ENCODE measurements at places on chromosomes 6 and 20.

GRCh38 chr6:162854228-162854627 is 126.5 kb downstream of the PACRG start:
- no peak for DNase-seq

DNA sequence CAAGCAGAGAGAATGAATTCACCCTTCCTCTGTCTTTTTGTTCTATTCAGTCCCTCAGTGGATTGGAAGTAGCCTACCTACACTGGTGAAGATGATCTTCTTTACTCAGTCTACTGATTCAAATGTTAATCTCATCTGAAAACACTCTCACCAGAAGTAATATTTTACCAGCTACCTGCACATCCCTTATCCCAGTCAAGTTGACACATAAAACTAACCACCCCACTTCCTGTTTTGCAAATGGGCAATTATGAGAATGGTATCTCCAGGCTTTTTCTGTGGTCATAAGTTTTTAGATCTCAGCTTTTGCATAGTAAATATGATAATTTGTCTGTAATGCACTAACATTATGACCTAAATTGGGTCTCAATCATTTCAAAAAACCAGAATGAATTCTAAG is 228.8 kb upstream of the ECI2 start:
- DNase-seq = no peak

DNA sequence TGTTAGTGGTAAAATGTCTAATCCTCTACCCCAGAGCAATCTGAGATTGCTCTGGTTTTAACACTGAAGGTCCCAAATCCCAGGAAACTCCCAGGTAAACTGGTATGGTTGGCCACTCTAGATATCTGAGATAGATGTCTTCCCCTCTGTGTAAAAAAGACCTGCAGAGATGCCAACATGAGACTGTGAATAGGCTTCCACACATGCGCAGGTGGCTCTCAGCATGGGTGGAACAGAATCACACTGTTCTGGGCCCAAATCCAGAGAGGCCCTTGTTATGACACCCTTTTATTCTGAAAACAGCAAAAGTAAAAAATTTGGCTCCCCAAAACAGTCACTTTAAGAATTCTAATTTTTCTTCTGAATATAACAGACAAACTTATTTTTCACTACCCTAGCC is 88.7 kb upstream of the BMP5 start:
- no peak for DNase-seq

DNA sequence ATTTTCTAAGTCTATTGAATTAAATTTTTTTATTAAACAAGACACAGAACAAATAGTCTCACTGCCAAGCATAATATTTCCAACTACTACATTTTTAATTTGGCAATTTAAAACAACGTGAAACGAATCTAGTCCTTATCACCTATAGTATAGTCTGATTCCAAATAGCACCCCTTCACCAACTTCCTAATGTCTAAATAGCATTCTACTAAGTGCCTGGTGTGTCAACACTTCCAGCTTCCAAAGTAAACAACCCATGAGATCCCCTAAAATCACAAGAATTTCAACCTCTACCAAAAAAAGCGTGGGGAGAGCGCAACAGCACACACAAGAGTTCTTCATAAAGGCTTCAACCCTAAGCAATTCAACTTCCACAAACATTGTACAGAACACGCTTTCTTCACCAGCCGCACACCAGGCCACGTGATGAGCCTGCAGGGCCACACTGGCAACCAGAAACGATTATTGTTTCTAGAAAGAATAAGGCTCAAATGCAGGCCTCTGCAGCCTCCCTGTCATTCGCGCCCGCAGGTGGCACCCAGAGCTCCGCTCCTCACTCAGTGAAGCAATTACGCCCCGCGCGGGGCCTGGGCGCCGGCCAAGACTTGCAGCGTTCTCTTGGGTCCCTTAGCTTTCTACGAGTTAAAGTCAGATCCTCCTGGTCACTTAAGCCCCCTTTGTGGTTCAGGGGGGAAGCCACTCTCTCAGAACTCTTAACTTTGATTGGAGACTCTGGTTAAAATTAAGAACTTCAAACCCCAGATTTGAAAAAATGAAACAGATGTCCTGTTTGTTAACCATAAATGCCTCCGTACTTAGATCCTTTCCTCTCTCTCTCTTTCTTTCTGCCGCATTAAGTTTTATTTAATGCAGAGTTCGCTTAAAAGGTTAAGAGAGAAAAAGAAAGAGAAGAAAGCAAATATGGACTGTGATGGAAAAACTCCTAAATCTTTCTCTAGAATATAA is 18.3 kb downstream of the SIM1 start:
- no peak for DNase-seq

- DNase-seq = no peak
Observed at GRCh38 chr6:142534076-142534475, 232.3 kb downstream of the ADGRG6 start.

GRCh38 chr20:50813101-50813643 is 18.3 kb downstream of the BCAS4 start:
- DNase-seq = no peak

DNA sequence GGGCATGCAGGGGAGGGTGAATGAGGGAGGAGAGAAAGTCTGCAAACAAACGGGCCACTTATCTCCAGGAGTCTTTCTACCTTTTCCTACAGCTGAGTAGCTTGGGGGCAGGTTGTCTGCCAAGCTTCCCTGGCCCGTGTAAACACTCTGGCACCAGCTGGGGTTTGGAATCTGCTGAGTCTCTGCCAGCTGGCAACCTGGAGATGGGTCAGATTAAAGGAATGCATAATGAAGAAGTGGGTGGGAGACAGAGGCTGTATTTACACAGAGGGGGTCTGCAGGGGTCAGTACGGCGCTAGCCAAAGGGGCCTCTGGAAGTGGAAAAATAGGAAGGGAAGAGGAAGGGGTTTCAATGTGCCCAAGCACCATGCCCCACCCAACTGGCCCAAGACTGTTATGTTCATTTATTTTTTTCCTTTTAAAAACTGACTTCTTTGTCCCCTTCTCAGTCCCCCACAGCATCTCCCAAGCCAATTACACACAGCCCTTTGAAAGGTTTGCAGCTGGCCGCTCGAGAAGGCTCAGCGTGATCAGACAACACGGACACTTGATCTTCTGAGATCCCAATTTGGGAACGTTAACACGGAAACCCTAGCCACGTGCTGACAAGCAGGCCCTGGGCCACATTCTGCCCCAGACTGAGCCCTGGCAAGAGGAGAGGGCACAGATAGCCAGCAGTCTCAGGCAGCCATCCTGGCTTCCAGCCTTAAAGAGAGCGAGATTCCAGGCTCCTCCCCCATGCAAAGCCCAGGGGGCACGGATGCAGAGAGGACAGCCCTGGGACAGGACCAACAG is 25.2 kb downstream of the TRAM2 start:
- no peak for DNase-seq

DNA sequence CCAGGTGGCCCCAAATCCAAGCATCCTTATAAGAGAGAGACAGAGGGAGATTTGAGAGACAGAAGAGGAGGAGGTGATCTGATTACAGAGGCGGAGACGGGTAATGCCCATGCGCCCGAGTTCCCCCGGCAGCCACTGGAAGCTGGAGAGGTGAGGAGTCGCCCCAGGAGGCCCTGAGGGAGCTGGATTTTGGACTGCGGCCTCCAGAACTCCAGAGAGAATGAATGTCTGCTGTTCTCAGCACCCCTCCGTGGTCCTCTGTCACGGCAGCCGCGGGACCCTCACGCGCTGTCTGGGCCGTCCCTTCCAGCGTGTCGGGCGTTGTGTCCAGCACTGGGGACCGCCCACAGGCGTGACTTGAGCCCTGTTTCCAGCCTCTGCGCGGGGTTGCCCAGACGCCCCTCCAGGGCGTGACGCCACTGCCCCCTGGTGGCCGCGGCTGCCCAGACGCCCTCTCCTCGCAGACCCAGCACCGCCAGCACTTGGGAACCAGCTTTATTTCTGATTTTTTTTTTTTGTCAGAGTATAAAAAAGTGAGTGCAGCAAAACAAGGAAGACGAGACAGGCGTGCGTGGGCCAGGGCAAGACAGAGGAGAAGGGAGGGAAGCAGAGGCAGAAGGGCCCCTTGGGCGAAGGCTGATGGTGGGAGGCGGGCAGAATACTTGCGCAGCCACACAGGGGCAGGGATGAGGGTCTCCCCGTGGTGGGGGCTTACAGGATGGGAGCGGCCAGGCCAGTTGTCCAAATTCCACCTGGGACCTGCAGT is 4.1 kb upstream of the ZNF512B start:
- peak; percentile 58 for DNase-seq

- no peak for DNase-seq
Observed at GRCh38 chr6:139525415-139525814, 151.0 kb upstream of the CITED2 start.

- DNase-seq = no peak
Observed at GRCh38 chr20:24027229-24027628, 38.6 kb upstream of the GGTLC1 start.

DNA sequence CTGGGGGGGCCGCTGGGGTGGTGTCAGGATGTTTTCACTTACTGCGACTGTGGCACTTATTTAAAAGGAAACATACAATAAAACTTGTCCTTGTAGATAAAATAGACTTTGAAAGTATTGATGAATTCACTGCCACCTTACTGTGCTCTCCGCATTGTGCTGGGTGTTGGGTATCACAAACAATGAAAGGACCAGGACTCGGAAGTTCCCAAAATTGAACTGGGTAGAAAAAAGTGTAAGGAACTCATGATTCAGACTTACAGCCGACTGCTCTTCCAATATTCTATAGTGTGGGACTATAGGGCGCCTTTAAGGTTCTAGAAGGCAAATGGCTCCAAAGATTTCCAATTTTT is 32.1 kb upstream of the ID4 start:
- no peak for DNase-seq

GRCh38 chr6:35668096-35668495 is 20.6 kb downstream of the FKBP5 start:
- DNase-seq = no peak

- no peak for DNase-seq
Observed at GRCh38 chr6:69064226-69064625, 429.1 kb downstream of the ADGRB3 start.

GRCh38 chr6:40794586-40794985 is 207.4 kb upstream of the LRFN2 start:
- no peak for DNase-seq

- no peak for DNase-seq
Observed at GRCh38 chr6:118968416-118968815, 33.5 kb upstream of the MCM9 start.

- no peak for DNase-seq
Observed at GRCh38 chr6:151701911-151702562, 105.4 kb upstream of the ESR1 start.

DNA sequence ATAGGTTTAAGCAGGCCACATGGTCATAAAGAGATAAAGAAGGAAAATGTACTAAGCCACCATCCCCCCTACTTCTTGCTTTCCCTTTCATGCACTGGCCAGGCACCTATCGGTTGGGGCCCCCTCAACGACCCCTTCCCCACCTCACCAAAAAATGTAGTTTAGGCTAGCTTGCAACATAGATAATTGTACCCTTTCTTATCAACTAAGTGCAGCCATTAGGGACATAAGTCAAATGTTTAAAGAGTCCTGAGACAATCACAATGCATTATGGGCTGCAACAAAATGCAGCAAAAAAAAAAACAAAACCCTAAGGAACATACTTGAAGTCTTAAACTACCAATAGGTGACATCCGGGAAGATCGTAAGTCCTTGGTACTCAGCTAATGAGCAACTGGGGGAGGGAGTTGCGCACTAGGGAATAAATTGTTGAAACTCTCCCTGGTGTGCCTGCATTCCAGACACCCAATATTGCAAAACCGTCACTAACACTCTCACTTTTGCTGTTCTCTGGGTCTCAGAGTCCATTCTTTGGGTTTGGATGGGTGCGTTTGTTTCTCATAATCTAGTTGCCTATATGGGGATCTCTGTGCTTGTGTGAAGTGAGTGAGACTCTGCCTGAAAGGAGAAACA is 12.4 kb upstream of the HLA-G start:
- DNase-seq = no peak

DNA sequence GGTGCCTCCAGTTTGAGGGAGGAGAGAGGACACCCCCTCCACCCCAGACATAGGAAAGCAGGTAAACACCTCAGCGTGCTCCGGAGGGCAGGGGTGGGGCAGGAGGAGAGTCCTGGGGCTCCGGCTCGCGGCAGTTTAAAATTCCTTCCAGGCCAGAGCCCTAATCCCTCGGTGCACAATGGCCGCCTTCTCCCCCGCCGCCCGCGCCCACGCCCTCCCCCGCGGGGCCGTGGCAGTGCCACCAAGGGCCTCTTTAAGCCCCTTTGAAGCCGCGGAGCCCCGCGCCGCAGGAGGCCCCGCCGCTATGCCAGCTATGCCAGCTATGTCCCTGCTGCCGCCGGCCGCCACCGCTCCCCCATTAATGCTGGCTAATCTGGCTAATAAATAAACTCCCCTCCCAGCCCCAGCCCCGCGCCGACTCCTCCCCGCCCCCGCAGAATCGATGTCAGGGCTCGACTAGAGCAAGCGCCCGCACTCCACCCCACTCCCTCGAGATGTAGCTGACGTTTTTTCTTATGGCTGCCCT is 125.1 kb downstream of the MRPL14 start:
- no peak for DNase-seq

GRCh38 chr20:16411361-16411760 is 161.9 kb downstream of the KIF16B start:
- no peak for DNase-seq

DNA sequence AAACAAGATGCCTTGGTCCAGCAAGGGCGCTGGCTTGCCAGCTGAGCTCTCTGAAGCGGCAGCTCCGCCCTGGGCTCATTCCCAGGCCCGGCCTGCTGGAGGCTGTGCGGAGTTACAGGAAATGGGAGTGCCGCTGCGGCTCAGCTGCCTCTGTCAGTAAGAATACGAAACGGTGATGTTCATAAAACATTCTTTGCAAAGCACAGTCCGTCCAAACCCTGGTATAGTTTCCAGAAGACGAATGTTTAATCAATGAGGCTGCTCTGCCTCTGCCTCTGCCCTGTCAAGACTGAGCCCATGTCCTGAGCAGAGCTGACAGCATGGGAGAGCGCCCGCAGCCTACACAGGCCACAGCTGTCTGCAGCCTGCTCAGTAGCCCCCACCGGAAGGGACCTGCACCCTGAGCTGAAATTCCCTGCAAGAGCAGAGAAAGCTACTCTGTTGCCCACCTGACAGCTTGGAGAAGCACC is 153.3 kb upstream of the SNX9 start:
- peak; percentile 22 for DNase-seq

GRCh38 chr6:138203315-138203714 is 15.0 kb downstream of the PBOV1 start:
- no peak for DNase-seq

GRCh38 chr6:157748839-157749571 is 74.0 kb upstream of the SNX9 start:
- DNase-seq = no peak

GRCh38 chr6:52160472-52161104 is 25.6 kb upstream of the IL17A start:
- DNase-seq = no peak

- DNase-seq = no peak
Observed at GRCh38 chr6:126867641-126868040, 250.8 kb upstream of the RSPO3 start.

DNA sequence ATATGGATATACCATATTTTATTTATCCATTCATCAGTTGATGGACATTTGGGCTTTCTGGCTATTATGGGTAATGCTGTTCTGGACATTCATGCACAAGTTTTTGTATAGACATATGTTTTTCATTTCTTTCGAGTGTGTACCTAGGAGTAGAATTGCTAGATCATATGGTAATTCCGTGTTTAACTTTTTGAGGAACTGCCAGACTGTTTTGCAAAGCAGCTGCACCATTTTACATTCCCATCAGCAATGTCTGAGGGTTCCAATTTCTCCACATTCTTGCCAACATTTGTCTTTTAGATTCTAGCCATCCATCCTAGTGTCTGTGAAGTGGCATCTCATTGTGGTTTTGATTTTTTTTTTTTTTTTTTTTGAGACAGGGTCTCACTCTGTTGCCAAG is 20.8 kb downstream of the SRC start:
- no peak for DNase-seq

- peak; percentile 27 for DNase-seq
Observed at GRCh38 chr6:149897015-149897697, 757 bp downstream of the RAET1E start.
